ENCODE measurements at places on chromosomes 12 and 14.

DNA sequence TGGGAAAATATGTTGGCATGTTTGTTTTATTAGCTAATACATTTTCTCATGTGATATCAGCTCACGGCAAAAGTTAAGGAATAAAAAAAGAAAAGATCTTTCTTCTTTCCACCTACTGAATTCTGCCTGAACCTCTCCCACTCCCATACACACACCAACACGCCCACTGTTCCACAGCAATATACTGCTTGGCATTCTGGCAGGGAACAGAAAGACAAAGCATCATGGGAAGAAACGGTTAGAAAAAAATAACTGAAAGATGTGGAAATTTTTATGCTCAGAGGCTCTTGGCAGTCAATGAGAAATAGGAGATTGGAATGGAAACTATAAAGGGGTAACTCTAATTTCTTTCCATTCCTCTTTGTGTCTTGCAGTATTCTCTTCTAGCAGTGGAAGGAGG, 268.5 kb downstream of the FOXG1 start:
- no peak overlapping the region for H3K27ac ChIP-seq
- no peaks in the 10 kb centered on the region for H3K27me3 ChIP-seq

DNA sequence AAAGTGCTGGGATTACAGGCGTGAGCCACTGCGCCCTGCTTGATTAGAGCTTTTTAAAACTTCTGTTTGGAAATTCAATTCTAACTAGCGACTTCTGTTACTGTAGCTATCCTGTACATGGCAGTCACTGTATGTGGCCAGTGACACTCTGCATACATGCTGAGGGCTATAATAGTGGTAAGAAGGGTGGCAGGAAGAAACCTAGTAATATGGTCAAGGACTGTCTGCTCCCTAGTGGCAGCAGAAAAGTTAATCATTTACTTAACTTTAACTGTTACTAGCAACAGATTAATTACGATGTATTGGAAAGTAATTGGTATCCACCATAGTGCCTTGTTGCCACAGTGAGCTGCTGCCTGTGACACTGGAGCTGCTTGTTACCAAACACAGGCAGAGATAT, 149.0 kb downstream of the KITLG start:
- H3K36me3 ChIP-seq, result no peaks in the 10 kb centered on the region
- H3K4me3 ChIP-seq, result no peak overlapping the region
- H3K27ac ChIP-seq, result no peak overlapping the region
- H3K4me1 ChIP-seq, result no peaks in the 10 kb centered on the region
- no peaks in the 10 kb centered on the region for H3K27me3 ChIP-seq
- DNase-seq, result no peak

DNA sequence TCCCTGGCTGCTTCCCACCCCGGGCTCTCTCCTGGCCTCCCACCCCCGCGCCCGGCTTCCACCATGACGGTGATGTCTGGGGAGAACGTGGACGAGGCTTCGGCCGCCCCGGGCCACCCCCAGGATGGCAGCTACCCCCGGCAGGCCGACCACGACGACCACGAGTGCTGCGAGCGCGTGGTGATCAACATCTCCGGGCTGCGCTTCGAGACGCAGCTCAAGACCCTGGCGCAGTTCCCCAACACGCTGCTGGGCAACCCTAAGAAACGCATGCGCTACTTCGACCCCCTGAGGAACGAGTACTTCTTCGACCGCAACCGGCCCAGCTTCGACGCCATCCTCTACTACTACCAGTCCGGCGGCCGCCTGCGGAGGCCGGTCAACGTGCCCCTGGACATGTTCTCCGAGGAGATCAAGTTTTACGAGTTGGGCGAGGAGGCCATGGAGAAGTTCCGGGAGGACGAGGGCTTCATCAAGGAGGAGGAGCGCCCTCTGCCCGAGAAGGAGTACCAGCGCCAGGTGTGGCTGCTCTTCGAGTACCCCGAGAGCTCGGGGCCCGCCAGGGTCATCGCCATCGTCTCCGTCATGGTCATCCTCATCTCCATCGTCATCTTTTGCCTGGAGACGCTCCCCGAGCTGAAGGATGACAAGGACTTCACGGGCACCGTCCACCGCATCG, 1.8 kb downstream of the KCNA1 start:
- no peak for DNase-seq
- H3K4me1 ChIP-seq, result peaks cover 29% of the 10 kb centered on the region
- no peak overlapping the region for H3K27ac ChIP-seq

DNA sequence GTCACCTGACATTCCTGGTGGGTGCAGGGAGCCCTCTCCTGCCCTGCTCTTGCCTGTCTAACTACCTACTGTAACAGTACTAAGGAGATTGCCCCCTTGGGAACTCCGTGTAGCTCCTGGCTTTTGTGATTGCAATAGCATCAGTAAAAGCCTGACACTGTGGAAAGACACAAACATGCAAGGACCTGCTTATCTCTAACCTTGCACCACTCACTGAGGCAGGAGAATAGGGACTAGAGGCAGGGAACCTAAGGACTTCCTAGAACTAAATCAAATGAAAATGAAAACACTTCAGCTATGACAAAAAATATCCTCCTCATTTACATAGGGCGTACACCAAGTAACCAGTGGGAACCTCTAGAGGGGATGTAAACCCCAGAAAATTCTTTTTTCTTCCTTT, 28.5 kb downstream of the TUBA1A start:
- H3K4me1 ChIP-seq, result no peaks in the 10 kb centered on the region
- DNase-seq, result no peak
- no peak overlapping the region for H3K4me3 ChIP-seq
- no peaks in the 10 kb centered on the region for H3K27me3 ChIP-seq

DNA sequence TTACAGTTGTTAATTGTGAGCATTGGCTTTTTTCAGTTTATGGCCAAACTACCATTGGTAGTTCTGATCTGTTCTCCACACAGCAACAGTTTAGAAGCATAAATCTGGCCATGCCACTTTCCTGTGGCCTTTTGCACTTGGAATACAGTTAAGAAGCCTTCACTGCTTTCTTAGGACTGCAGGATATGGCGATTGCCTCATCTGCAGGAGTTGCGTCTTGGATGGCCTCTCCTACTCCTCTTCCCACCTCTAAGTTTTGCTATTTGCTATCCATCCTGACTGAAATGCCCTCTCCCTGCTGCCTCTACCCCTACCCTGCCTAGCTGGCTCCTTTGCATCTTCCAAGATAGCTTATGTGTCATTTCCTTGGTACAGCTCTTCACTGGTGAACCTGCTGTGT, 12.8 kb upstream of the BMAL2 start:
- H3K27ac ChIP-seq, result no peak overlapping the region
- H3K4me3 ChIP-seq, result no peak overlapping the region
- H3K36me3 ChIP-seq, result peaks cover 93% of the 10 kb centered on the region
- no peaks in the 10 kb centered on the region for H3K27me3 ChIP-seq

DNA sequence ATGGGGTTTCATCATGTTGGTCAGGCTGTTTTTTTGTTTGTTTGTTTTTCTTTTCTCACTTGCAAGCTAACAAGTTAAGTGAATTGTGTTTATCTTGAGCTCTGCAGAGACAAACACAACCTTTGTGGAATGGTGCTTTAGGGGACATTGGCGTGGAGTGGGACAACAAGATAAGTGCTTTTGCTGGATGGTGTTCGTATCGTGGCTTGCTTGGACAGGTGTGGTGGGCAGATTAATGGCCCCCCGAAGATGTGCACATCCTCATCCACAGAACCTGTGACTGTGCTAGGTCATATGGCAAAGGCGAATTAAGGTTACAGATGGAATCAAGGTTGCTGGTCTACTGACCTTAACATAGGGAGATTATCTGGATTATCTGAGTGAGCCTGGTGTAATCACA, 7.0 kb downstream of the MLXIP start:
- H3K27ac ChIP-seq, result peak overlapping the region; percentile 37
- no peaks in the 10 kb centered on the region for H3K36me3 ChIP-seq
- no peak overlapping the region for H3K4me3 ChIP-seq
- no peaks in the 10 kb centered on the region for H3K27me3 ChIP-seq

- H3K36me3 ChIP-seq, result no peaks in the 10 kb centered on the region
- no peak overlapping the region for H3K27ac ChIP-seq
- no peaks in the 10 kb centered on the region for H3K4me1 ChIP-seq
- H3K27me3 ChIP-seq, result no peaks in the 10 kb centered on the region
These were observed 179.6 kb downstream of the SLC35F4 start for GRCh38 chr14:57686304-57686703.

Measured in esophagus squamous epithelium (tissue), 5 donors.